ENCODE measurements at places on chromosomes 1 and 21. TPM values are rescaled to one million over a fixed set of nuclear protein-coding genes. Genes with fewer than 3 reads are reported as not detected.

The ADGRL4 gene
- not detected for polyA plus RNA-seq

The BPNT1 gene
- 21.1 TPM for polyA plus RNA-seq

The DDOST gene
- polyA plus RNA-seq: 213 TPM

The TRNP1 gene
- polyA plus RNA-seq: not detected

The CHIA gene
- not detected for polyA plus RNA-seq

The NBPF4 gene
- not detected for polyA plus RNA-seq

The ST6GALNAC3 gene
- 10.8 TPM for polyA plus RNA-seq

The GJA5 gene
- polyA plus RNA-seq: not detected

The NID1 gene
- polyA plus RNA-seq: not detected

The PIGK gene
- polyA plus RNA-seq: 21.0 TPM

The AMY1B gene
- polyA plus RNA-seq: not detected

The KCNC4 gene
- 2.3 TPM for polyA plus RNA-seq
